ENCODE measurements at places on chromosomes 11 and 22.
A peak's percentile ranks its signal among the peaks of the same experiment; 100 is the strongest.

- DNase-seq: no peak
Measured at GRCh38 chr11:26953770-26954392, 40.0 kb upstream of the FIBIN start.

- no peak for DNase-seq
Measured at GRCh38 chr11:106695506-106695905, 322.8 kb downstream of the GUCY1A2 start.

- DNase-seq: no peak
Measured at GRCh38 chr22:30325724-30326254, 952 bp downstream of the TBC1D10A start.

GRCh38 chr11:2777386-2777785 lies 77.6 kb upstream of the KCNQ1OT1 start:
- DNase-seq: no peak

GRCh38 chr11:28259177-28259843 lies 151.1 kb downstream of the METTL15 start:
- no peak for DNase-seq

GRCh38 chr11:2168286-2169004 lies 3.2 kb downstream of the TH start:
- DNase-seq: no peak

DNA sequence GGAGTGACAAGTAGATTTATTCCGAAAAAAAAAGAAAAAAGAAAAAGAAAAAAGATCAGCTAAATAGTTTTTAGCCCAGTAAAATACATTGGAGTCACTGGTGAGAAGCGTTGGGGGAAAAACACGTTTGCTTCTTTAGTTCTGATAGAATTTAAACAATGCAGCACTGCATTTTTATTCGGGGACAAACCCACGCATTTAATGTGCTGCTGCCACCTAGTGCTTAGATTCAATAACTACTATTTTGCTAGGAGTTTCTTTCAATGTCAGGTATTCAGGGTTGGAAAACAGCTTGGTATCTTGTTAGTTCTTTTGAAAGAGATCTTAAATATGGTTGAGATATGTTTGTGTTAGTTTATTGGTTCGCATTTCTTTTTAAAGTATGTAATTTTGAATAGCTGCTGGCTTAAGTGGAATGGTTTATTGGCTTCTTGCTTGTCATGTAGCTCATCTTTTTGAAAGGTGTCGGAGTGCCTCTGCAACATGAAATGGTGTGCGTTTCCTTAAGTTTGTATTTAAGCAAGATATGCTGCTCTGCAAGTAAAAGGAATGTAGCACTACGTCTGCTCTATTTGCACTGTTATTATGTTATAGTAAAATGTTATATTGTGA lies 41.9 kb downstream of the SVIP start:
- DNase-seq: peak; percentile 50

Measured in activated CD4-positive, alpha-beta T cell treated with anti-CD3 and anti-CD28 coated beads, Interleukin-2, amount 50 U/mL, for 16 hours (primary cell).